ENCODE measurements at places on chromosomes 2 and 18.
A peak's percentile ranks its signal among the peaks of the same experiment; 100 is the strongest.

DNA sequence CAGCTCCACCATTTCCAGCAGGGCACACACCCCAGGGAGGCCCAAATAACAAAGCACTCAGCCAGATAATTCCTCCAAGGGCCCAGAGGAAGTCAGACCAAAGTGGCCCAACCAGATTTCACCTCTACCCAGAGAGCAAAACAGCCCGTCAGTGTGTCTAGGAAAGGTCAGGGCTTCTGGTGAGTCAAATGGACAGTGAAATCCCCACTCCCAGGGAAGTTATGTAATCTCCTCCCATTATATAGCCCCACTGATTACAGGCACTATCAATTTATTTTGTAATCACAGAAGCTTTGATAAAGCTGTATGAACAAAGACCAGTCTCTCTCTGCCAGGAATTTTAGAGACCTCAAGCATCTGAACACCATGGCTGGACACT, 4.0 kb downstream of the B4GALT6 start:
- no peak for DNase-seq

DNA sequence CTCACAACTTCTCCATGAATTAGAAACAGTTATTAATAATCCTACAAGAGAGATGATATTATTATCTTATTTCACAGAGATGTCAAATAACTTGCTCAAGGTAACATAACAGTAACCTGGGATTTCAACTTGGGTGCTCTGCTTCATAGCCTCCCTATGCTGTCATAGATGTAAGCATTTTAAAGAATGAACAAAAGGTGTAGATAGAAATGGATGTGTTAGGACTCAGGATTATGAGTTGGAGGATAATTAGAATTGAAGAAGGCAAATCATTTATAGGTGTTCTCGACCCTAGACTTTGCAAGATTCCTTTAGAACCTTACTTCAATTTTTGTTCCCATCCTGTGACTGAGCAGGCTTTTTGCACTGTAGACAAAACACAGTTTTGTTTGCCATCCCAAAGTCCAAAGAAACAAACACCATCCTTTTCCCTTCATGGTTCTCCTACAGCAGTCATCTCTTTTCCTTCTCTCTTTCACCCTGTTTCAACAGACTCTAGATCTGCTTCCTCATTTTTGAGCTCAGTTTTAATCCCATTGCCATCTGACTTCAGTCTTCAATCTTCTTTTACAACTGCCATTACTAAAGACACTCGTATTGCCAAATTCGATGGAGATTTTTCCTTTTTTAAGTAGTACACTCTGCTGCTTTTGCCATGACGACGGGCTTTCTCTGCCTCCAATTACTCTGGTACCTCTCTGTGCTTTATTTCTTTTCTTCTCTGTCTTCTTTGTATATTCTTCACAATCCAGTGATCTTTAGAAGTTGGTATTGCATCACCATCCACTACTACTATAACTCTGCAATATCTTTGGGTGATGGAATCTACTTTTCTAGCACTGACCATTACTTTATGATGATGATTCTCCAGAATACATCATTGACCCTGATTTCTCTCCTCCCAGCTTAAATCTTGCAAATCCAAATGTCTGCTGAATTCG, 4.5 kb downstream of the HNMT start:
- no peak for DNase-seq

GRCh38 chr18:79182047-79182713, 113.0 kb downstream of the ATP9B start:
- no peak for DNase-seq

- no peak for DNase-seq
These were observed 426.3 kb upstream of the ZEB2 start for GRCh38 chr2:144946263-144946662.

GRCh38 chr2:160582081-160582480, 88.5 kb upstream of the RBMS1 start:
- no peak for DNase-seq

DNA sequence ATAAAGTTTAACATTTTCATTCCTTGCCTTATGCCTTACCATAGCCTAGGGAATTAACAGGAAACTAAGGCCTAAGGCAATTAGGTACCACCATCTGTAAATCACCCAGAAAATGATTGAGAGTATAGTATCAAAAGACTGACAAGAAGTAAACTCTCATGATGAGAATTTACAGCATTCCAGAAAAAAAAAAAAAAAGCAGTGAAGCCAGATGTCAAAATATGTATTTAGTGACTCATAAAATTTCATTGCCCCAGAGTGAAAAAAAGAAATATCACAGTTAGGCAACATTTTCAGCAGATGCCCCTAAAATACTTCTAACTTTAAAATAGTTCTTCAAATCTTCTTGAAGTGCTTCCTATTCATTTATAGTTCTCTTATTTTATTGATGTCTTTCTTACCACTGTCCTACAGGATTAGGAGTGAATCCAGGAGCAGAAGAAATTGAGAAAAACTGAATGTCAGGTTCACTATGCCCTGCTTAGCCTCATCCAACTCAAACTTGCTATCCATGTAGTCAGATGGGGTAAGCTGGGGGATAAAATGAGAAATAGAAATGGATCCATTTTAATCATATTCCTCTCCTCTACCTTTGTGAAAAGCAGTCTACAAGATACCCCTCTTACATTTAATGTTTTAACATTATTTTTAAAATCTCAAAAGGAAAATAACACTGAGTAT, 57.3 kb upstream of the TANK start:
- no peak for DNase-seq

DNA sequence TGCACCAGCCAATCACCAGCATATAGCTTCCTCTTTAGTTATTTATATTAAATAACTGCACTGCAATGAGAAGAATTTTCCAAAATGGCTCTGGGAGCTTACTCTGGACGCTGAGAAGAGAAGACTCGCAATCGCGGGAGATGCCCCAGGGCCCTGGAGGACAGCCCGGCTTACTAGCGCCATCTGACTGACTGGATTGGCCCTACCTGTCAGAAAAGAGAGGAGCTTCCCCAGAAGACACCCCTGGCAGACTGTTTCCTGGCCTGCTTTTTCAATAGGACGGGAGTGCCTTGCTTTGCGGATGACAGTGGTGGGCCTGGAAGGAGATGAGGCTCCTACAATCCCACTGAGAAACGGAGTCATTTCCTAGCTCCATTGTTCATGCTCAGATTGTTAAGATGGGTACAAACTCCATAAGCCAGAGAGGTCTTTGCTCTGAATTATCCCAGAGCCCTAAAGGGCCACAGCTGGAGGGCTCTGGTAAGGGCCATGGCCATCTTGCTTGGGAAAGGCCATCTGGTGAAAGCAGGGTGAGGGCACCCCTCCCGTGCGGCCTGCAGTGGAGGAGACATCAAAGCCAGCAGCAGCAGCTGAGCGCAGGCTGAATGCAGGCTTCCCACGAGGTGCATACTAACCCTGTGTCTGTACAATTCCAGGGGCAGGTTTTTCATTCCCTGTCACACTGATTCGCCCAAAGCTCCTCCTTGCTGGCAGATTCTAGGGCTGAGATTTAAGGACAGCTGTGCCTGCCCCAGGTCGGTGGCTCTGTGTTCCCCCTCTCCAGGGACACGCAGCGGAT, 92.1 kb downstream of the GALR1 start:
- DNase-seq: no peak

DNA sequence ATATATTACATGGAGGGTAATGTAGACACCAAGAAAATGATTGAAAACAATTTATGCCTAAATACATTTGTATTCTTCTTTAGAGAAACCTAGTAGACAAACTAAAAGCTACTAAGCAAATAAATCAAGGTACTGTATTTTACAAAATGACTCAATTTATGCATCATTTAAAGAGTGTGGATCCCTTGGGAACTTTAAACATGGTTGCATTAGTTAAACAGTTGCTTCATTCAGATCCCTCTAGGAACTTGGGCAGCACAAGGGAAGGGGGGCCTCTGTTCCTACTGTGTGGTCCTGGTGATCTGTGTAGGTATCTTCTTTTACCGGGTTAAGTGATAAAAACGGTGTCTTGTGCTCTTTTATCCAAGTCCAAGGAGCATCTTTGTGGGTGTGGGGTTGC, 31.5 kb upstream of the ATP8B1 start:
- no peak for DNase-seq

DNA sequence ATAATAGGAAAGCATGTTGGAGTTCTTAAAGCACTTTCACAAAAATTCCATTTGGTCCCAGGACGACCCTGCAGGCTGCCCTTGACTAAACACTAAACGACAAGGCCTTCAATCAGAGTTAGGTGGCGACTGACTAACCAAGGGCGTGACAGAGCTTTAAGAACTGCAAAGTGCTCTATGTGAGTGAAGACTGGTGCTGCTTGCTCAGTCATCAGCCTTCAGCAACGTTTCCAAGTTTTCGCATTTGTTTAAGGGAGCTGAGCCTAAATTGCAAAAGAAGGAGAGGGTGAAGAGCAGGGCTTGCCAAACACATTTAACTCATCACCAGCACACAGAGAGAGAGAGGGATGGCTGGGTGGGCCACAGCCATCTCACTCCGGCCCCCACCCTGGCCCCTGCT, 204.7 kb upstream of the PID1 start:
- no peak for DNase-seq

- DNase-seq: no peak
These were observed 6.9 kb upstream of the POU3F3 start for GRCh38 chr2:104846786-104847585.

DNA sequence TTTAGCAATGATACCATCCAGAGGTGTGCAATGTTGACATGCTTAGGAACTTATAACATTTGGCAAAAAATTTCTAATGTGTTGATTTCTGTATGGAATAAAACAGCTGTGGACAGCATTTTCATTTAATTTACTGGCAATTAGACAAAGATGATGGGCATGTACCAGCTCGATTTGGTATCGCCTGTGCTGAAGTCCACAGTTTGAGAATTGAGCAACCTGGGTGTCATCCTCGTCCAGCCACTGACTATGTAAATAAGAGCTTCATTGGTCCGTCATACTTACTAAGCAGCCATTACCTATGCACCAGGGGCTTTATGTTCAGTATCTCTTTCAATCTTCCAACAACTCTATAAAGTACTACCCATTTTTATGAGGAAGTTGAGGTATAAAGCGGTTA, 24.6 kb upstream of the ACAA2 start:
- DNase-seq: no peak

- no peak for DNase-seq
These were observed 97.3 kb downstream of the ARL6IP6 start for GRCh38 chr2:152815634-152816257.

GRCh38 chr2:184598316-184599053, at the start of gene ZNF804A:
Gene ZNF804A (plus strand): TSS chr2:184598529. CDS start chr2:184598960, 431 bp downstream.
- DNase-seq: peak; percentile 28

DNA sequence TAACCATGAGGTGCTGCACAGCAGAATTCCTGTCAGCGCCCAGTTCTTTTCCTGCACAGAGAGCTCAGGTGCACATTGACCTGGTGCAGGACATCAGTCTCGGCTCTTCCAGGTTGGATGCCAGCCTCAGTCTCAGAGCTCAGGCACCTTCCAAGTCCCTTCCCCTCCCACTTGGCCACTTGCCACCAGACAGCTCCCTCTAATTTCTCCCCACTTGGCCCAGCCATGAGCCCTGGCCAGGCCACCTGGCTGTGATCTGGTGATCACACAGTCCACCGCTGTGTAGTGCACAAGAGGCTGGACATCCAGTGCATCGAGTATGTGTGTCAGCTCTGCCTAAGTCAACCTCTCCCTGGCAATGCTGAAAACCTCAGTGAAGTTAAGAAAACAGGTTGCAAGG, 336.6 kb upstream of the MYT1L start:
- DNase-seq: no peak

- no peak for DNase-seq
These were observed 12.7 kb upstream of the HNMT start for GRCh38 chr2:137951586-137951985.

DNA sequence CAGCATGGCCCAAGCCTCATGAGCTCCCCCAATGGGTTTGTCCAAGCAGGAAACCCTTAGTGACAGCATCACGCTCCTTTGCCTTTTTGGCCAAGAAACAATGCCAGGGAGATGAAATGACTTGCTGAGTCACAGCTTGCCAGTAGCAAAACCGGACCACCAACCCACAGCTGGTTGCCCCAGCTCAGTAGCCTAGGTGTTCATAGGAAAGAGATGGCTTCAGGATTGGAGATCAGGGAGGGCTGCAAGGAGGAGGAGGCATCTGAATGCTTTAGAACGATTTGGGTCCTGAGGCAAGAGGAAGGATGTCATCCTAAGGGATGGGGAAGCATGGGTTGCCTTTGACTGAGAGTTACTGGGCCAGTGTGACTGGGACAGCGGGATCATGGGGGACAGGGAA, 116.7 kb downstream of the CELF4 start:
- DNase-seq: no peak

GRCh38 chr2:171956135-171956825, 34.0 kb downstream of the HAT1 start:
- no peak for DNase-seq

GRCh38 chr2:146324951-146325350, 1519.9 kb upstream of the ACVR2A start:
- DNase-seq: no peak

GRCh38 chr2:46770622-46771021, 145.0 kb downstream of the MCFD2 start:
- DNase-seq: no peak

GRCh38 chr2:60832621-60833020, 48.8 kb upstream of the REL start:
- DNase-seq: no peak

GRCh38 chr2:219575566-219576504, 3.7 kb downstream of the INHA start:
- DNase-seq: no peak

- no peak for DNase-seq
These were observed 4.2 kb upstream of the NOSTRIN start for GRCh38 chr2:168798076-168798887.

DNA sequence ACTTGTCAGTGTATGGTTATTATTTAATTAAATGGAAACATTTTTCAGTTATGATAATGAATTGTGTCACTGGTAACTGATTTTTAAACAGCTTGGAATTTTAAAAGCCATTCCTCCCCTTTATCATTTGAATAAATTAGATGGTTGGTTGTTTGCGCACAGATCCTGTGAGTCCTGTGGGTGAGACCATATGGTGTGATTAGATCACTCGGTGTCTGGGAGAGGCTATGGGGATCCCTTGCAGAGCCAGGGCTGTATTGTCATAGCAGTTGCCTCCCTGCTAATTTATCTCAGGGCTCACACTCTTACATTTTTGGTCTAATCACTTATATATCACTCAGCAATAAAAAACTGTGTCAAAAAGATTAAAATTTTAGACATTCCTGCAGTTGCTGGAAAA, 133.5 kb downstream of the ASXL3 start:
- DNase-seq: no peak

DNA sequence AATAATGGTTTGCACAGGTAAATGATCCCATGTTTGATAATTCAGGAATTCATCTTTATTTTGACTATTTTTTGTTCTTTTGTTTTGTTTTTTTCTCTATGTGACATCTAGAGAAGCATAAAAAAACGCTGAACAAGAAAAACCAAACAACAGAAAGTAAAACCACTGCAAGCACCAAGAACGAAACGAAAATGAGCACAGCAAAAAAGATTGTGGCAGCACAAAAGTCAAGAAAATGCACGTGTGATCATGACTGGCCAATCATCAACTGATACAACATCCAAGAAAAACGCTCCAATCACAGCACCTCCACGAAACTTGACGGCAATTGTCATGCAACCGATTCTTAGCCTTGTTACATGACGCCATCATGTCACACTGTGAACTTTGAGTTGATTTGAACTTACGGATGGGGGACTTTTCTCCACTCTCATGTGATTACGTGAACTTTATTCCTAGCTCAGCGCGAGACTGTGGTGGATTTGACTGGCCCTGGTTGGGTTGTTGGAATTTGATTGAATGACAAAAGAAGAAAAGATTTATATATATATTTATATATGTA, 318.7 kb downstream of the CELF4 start:
- DNase-seq: no peak

- no peak for DNase-seq
These were observed 182.7 kb downstream of the ETAA1 start for GRCh38 chr2:67579806-67580205.

- no peak for DNase-seq
These were observed 78.3 kb downstream of the TAF4B start for GRCh38 chr18:26304511-26304910.
